Vein endothelial cell (primary cell): ENCODE measurements at places on chromosomes 13 and 19. TPM values are rescaled to one million over a fixed set of nuclear protein-coding genes. Genes with fewer than 3 reads are reported as not detected.

The ERCC2 gene
- total RNA-seq = 35.6 and 61.1 TPM in 2 replicates

The OBI1 gene
- 19.6 and 21.8 TPM in 2 replicates for total RNA-seq

The F10 gene
- not detected in 2 replicates for total RNA-seq

The SUGP1 gene
- 37.7 and 40.8 TPM in 2 replicates for total RNA-seq

The RNF113B gene
- total RNA-seq = not detected in 2 replicates

The ZNF575 gene
- 0.38 and 0.65 TPM in 2 replicates for total RNA-seq

The CGB3 gene
- total RNA-seq = not detected in 2 replicates

The ZNF878 gene
- 0.67 TPM in 1 of 2 replicates, not detected in the other for total RNA-seq

The PCDH17 gene
- total RNA-seq = 1.4 and 1.6 TPM in 2 replicates

The IFI30 gene
- 0.48 TPM in 1 of 2 replicates, not detected in the other for total RNA-seq

The ZNF581 gene
- total RNA-seq = 20.1 and 34.9 TPM in 2 replicates

The METTL21C gene
- total RNA-seq = not detected in 2 replicates

The FOSB gene
- total RNA-seq = 0.48 and 0.65 TPM in 2 replicates

The SLC25A41 gene
- 0.33 TPM in 1 of 2 replicates, not detected in the other for total RNA-seq

The RGS9BP gene
- 0.33 and 0.38 TPM in 2 replicates for total RNA-seq

The DAZAP1 gene
- 63.0 and 78.0 TPM in 2 replicates for total RNA-seq

The OVOL3 gene
- not detected in 2 replicates for total RNA-seq
